Fibroblast of skin of abdomen (primary cell): ENCODE measurements at places on chromosomes 4 and X.

- no peak for DNase-seq
These were observed 11.2 kb upstream of the CCNG2 start for GRCh38 chr4:77145842-77146185.

DNA sequence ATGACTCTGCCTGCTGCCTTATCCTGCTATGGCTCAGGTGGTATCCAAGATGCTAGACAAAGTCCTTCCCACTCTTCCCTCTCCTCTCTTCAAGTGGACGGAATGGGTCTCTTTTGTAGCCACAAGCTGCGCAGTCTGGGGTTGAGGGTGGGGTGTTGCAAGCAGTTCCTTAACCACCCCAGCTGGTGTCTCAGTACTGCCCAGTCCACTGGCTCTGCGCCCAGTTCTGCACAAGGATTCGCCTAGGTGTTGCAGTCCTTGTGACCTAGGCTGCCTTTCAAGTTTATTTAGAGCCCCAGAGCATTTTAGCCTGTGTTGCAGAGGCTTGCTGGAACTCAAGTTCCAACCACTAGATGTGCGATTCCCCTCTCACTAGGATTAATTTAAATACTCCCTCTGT is 120.7 kb downstream of the NEXMIF start:
- no peak for DNase-seq

DNA sequence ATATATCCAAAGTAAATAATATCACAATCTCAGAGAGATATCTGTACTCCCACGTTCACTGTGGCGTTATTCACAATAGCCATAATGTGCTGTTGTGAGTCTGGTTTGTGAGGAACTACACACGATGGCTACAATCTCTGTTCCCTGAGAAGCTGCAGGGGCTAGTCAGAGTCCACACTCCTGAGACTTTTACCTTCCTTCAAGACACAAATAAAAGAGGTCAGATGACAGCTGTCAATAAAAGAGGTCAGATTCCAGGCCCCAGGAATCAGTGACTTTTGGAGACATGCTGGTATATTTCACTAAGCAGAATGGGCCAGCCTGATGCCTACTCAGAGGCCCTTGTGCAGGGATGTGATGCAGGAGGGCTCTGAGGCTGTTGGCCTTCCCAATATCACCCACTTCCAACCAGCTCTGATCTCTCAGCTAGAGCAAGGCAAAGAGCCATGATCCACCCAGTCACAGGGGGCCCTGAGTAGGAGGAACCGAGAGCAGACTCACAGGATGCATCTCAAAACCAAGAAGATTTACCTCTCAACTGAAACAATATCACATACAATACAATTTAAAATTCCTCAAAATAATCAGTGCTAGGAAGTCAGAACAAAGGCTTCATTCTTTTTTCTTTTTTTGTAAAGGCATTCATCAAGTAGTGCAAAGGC is 13.8 kb downstream of the FRYL start:
- no peak for DNase-seq

GRCh38 chrX:31445542-31445941 is 373.7 kb upstream of the FTHL17 start:
- DNase-seq, result no peak

DNA sequence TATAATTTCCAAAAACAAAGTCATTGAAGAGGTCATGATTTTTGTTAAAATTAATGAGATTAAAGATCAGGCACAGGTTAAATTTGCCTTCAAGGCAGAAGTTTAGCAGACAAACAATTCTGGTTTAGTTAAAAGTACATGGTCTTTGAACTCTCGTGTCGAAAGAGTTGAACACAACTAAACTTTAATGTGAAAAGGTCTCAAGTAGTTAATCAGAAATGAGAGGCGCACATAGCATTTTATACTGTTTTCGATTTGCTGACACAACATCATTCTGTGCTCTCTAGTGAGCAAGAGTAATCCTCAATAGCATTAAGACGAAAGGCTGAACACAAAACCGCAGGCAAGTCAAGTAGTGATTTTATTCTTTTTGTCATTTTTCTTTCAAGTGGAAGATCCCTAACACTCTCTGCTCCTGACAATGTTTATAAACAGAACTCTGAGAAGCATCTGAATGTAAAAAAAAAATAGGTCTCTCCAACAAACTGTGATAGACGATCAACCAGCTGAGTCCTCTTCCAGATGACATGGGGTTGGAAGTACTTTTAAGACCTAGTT is 49.8 kb downstream of the SH3RF1 start:
- DNase-seq, result no peak

- DNase-seq, result no peak
These were observed 101.9 kb upstream of the CCSER1 start for GRCh38 chr4:90025248-90025647.

DNA sequence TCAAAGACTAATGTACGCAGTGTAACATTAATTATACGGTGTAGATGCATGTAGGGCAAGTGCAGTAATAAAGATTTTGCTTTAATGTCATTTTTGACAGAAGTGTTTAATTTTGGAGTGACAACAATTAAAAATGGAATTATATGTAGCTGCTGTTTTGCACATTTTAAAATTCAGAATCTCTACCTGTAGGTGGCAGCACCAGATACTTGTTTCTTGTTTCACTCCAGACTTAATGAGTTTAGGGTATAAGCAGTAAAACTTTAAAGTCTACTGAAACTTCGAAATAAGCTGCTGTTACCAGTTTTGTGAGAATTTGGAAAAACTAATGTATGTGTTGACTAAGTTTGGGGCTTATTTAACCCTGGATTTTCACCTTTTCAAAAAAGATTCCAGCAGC is 144.9 kb downstream of the POLA1 start:
- DNase-seq, result peak; percentile 10

DNA sequence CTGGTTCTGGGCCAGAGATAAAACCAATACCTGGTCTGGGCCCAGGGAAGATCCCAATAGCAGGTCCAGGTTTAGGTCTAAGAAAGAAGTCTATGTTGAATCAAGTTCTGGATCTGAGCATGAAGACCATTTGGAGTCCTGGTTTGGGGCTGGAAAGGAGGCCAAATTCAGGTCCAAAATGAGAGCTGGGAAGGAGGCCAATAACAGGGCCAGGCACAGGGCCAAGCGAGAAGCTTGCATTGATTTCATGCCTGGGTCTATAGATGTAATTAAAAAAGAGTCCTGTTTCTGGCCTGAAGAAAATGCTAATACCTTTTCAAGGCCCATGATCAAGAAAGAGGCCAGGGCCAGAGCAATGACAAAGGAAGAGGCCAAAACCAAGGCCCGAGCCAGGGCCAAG is 3.4 kb downstream of the GPRASP1 start:
- no peak for DNase-seq

- DNase-seq, result peak; percentile 94
These were observed 128.2 kb downstream of the C4orf51 start for GRCh38 chr4:145808021-145808650.

GRCh38 chr4:147173797-147174432 is 228.3 kb upstream of the TTC29 start:
- DNase-seq, result no peak

- DNase-seq, result no peak
These were observed 313.6 kb upstream of the RASGEF1B start for GRCh38 chr4:81785338-81785737.

- no peak for DNase-seq
These were observed 286.8 kb upstream of the KLF3 start for GRCh38 chr4:38377195-38377594.
